Thymus (tissue), 14 donors: ENCODE measurements at places on chromosomes 16 and 17. TPM values are rescaled to one million over a fixed set of nuclear protein-coding genes. Genes with fewer than 3 reads are reported as not detected.

- H3K27me3 ChIP-seq = no peaks in the 10 kb centered on the region
- no peak overlapping the region for H3K27ac ChIP-seq
Measured at GRCh38 chr16:84785843-84786581, 33.8 kb upstream of the CRISPLD2 start.

GLOD4 gene
- 56.4 TPM for total RNA-seq

DNA sequence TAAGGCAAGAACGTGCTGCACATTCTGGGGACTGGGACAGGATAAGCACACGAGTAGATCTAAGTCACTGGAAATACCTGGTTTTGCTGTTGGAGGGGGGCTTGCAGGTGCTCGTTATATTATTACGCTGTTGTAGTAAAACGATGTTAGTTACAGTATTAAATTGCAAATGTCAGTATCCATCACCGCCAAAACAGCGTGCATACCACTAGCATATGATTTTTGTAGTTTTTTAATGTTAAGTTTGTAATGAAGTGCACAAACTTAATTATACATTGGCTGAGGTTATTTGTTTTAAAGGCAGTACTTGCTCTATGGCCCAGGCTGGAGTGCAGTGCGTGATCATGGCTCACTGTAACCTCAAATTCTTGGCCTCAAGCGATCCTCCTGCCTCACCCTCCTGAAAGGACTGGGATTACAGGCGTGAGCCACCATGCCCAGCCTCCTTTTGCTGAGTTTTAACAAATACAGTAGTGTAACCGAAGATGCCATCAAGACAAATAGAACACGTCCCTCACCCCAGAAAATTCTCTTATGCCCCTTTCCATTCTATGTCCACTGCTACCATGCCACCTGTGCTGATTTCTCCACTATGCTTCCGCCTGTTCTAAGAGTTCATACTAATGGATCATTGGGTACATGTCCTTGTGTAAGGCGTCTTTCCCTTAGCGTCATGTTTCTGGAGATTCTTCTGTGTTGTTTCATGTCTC, 20.7 kb upstream of the CSNK1D start:
- no peaks in the 10 kb centered on the region for H3K27me3 ChIP-seq
- H3K4me3 ChIP-seq = no peak overlapping the region
- H3K36me3 ChIP-seq = no peaks in the 10 kb centered on the region
- H3K4me1 ChIP-seq = peaks cover 57% of the 10 kb centered on the region
- no peak for DNase-seq
- H3K27ac ChIP-seq = peak overlapping the region; percentile 50

- no peaks in the 10 kb centered on the region for H3K36me3 ChIP-seq
- H3K27ac ChIP-seq = peak overlapping the region; percentile 88
- no peaks in the 10 kb centered on the region for H3K27me3 ChIP-seq
- DNase-seq = no peak
Measured at GRCh38 chr17:80668375-80669148, 123.9 kb downstream of the RPTOR start.

- no peaks in the 10 kb centered on the region for H3K27me3 ChIP-seq
- no peaks in the 10 kb centered on the region for H3K4me1 ChIP-seq
- no peak overlapping the region for H3K4me3 ChIP-seq
- no peak for DNase-seq
Measured at GRCh38 chr16:50308237-50308965, 42.0 kb downstream of the ADCY7 start.

DNA sequence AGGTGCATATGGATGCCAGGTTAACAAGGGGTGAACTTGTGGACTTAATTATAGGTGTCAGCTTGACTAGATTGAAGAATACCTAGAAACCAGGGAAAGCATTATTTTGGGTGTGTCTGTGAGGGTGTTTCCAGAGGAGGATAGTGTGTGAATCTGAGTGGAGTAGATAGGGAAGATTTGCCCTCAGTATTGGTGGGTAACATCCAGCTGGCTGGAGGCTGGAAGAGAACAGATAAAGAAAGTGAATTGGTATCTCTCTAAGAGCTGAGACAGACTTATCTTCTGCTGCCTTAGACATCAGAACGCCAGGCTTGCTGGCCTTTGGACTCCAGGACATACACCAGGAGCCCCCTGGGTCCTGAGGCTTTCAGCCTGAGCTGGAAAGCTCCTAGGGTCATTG, 75.2 kb downstream of the CDRT15 start:
- no peak for DNase-seq
- H3K4me1 ChIP-seq = no peaks in the 10 kb centered on the region
- H3K27me3 ChIP-seq = no peaks in the 10 kb centered on the region
- H3K36me3 ChIP-seq = peaks cover 2% of the 10 kb centered on the region
- H3K27ac ChIP-seq = no peak overlapping the region
- H3K4me3 ChIP-seq = no peak overlapping the region
